ENCODE measurements at places on chromosomes 7 and 10. TPM values are rescaled to one million over a fixed set of nuclear protein-coding genes. Genes with fewer than 3 reads are reported as not detected.

- H3K4me3 ChIP-seq, result no peak overlapping the region
- no peaks in the 10 kb centered on the region for H3K4me1 ChIP-seq
- no peaks in the 10 kb centered on the region for H3K36me3 ChIP-seq
- H3K27ac ChIP-seq, result no peak overlapping the region
- DNase-seq, result no peak
These were observed 20.0 kb downstream of the GSDME start for GRCh38 chr7:24737281-24737680.

DNA sequence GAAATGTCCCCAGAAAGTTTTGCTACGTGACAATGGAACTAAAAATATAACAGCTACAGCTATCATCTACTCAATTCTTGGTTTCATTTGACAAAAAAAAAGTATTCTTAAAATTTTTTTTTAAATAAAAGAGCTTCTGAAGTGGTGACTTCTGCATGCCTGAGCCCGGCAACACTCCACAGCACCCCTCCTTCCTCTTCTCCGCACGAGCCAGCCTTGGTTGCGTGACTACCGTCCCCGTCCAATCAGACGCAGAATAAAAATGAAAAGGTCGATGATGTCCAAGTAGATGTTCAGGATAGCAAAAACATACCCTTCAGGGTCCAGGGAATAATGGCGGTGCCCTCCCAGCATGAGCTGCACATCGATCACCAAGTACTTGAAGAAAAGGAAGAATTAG, 34.5 kb upstream of the GATAD1 start:
- no peak overlapping the region for H3K27ac ChIP-seq
- DNase-seq, result no peak
- H3K4me1 ChIP-seq, result no peaks in the 10 kb centered on the region
- H3K36me3 ChIP-seq, result no peaks in the 10 kb centered on the region

DNA sequence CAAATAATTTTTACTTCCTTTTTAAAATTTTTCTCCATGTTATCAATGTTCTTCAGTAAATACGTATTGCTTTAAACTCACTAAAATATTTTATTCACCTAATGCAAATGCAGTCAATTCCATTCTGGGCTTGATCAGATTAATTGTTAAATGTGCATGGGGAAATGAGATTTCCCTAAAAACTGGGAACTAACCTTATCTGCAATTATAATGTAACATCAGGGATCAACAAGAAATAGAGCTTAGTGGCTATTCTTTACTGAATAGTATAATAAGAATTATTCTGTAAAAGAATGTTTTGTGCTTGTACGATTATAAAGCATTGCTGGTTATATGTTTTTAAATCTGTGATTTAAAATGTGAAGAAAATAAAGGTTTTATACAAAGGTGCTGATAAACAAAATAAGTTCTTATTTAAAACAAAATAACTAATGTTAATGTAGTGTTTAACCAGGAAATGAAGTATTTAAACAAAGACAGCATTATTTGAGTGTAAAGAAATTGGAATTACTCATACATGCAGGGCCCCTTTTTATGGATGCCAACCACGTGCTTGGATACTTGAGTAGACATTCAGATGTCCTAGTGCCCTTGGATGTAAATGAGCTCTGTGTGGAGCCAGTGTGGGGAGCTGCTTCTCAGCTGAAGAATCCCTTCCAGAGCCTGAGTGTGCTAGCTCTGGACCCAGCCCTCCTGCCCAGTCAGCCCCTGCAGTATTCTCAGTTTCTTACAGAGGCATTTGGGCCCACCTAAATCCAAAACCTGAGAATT, 84.2 kb downstream of the REEP3 start:
- no peaks in the 10 kb centered on the region for H3K4me1 ChIP-seq
- H3K36me3 ChIP-seq, result no peaks in the 10 kb centered on the region
- H3K4me3 ChIP-seq, result no peak overlapping the region
- H3K27me3 ChIP-seq, result no peaks in the 10 kb centered on the region
- no peak overlapping the region for H3K27ac ChIP-seq

- DNase-seq, result no peak
- H3K4me3 ChIP-seq, result no peak overlapping the region
- no peaks in the 10 kb centered on the region for H3K36me3 ChIP-seq
- no peak overlapping the region for H3K27ac ChIP-seq
These were observed 11.7 kb upstream of the TMEM106B start for GRCh38 chr7:12199363-12199762.

- no peaks in the 10 kb centered on the region for H3K27me3 ChIP-seq
- H3K27ac ChIP-seq, result no peak overlapping the region
- DNase-seq, result no peak
- H3K36me3 ChIP-seq, result peaks cover 13% of the 10 kb centered on the region
- H3K4me3 ChIP-seq, result no peak overlapping the region
- peaks cover 3% of the 10 kb centered on the region for H3K4me1 ChIP-seq
These were observed 24.4 kb downstream of the BAG3 start for GRCh38 chr10:119675483-119676170.

Gene NKX1-2
- total RNA-seq, result 0.14 TPM

Gene NUTM2A
- total RNA-seq, result 3.6 TPM

DNA sequence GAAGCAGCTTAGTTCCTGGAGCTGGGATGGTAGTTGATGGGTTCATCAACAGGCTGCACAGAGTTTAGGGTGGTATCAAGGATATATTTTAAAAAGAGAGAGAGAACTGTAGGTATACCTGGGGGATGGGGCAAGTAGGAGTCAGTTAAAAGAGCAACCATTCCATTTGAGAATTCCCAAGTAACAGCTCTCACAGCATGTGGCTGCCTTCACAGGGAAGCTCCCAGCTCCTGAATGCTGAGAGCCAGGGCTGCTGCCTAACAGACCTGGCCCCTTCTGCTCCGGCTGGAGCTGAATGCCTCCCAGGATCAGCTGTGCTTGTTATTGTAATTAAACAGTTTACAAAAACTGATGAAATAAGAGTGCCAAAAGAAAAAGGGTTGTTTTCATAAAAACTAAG, 58.8 kb upstream of the GPR26 start:
- H3K4me1 ChIP-seq, result no peaks in the 10 kb centered on the region
- peaks cover 4% of the 10 kb centered on the region for H3K27me3 ChIP-seq
- DNase-seq, result no peak
- no peak overlapping the region for H3K4me3 ChIP-seq
- no peaks in the 10 kb centered on the region for H3K36me3 ChIP-seq

Gene STOX1
- 4.7 TPM for total RNA-seq

Gene IGFBP1
- total RNA-seq, result not detected

GRCh38 chr7:151378496-151379192, 31.2 kb downstream of the WDR86 start:
- no peak overlapping the region for H3K27ac ChIP-seq
- H3K36me3 ChIP-seq, result no peaks in the 10 kb centered on the region
- peaks cover 2% of the 10 kb centered on the region for H3K4me1 ChIP-seq
- no peak overlapping the region for H3K4me3 ChIP-seq

- no peaks in the 10 kb centered on the region for H3K27me3 ChIP-seq
- H3K36me3 ChIP-seq, result no peaks in the 10 kb centered on the region
- no peak overlapping the region for H3K27ac ChIP-seq
- no peak for DNase-seq
- no peak overlapping the region for H3K4me3 ChIP-seq
These were observed 275.8 kb downstream of the GRID1 start for GRCh38 chr10:86090807-86091206.

GRCh38 chr10:97171001-97171400, 14.8 kb downstream of the SLIT1 start:
- no peaks in the 10 kb centered on the region for H3K36me3 ChIP-seq
- no peaks in the 10 kb centered on the region for H3K4me1 ChIP-seq
- H3K27me3 ChIP-seq, result no peaks in the 10 kb centered on the region

Measured in prostate gland (tissue), 2 donors.